AG08396 (cell line): ENCODE measurements at places on chromosomes 1 and 21.

DNA sequence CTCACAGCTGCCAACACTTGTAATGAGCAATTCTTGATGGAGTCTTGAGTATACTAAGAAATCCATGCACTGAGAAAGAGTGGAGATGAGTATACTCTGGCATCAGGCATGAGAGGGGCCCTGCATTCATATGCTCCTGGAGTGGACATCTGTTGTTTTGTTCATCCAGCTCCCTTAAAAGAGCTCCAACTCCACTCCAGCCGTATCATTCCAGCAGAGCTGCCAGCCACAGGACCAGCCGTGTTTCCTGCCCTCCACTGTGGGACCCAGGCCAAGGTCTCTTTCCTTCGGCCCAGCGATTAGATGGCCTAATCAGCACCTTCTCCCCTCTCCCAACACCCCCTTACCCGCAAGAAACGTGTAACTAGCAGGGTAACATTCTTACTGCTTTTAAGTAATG, 144.5 kb downstream of the OMA1 start:
- no peak for DNase-seq

- DNase-seq, result no peak
Observed at GRCh38 chr1:17207540-17207939, 2.6 kb downstream of the PADI1 start.

GRCh38 chr1:153880962-153881361, 41.8 kb downstream of the GATAD2B start:
- peak; percentile 75 for DNase-seq

GRCh38 chr1:33972676-33973395, 109.0 kb downstream of the HMGB4 start:
- no peak for DNase-seq

DNA sequence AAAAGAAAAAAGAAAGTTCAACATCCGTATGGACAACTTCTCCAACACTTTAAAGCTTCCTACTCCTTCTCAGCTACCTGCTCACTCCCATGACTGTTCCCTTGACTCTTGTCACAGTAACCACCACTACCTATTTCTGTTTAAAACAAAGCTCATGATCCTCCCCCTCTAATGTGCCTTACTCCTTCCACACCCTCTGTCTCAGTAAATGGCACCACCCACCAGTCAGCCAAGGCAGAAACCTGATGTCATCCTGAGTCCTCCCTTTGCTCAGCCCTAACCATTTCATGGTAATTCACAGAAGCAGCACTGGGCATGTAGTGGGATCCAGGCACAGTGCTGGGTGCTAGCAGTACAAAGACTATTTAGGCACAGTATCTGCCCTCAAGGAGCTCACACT, 63.0 kb upstream of the PPM1J start:
- no peak for DNase-seq

DNA sequence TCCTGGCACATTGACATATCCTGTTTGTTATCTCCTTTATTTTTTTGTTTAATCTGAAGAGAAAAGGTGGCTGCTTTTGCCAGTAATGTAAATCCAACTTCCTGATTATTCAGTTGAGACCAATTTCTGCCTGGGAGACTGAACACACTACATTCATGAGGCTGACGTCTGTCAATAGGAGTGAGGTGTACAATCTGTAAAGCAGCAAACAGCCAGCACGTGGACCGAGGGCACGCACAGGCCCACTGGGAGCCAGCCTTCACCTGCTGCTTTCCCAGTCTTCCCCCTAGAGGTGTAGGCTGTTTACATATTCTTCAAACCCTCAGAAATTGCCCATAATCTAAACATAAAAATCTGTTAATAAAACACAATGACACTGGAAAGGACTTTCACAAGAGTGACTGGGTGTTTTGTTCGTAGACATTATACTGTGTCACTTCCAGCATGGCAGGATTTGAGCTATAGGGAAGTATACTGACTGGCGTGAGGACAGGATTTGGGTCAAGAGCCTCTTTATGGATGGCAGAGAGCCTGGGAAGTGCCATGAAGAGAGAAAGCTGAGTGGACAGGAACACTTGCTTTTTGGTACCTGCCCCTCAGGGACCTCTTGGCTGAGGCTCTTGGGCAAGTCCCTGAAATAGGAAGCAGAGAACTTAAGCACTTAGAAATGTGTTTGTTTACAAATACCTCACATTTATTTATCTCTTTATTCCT, 552.9 kb upstream of the CAMK1G start:
- no peak for DNase-seq

DNA sequence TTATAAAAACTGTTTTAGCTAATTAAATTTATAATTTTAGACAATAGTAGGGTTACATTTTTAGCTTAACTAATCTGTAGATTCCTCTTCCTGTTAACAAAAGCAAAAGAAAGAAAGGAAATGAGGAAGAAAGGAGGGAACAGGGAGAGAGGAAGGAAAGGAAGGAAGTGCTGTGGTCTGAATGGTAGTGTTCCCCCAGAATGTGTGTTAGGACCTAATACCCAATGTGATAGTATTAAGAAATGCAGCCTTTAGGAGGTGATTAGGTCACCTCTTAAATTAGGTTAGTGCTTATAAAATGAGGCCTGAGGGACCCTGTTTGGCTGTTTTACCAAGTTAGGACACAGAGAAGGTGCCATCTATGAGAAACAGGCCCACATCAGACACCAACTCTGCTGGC, 136.9 kb upstream of the SAMSN1 start:
- DNase-seq, result no peak

- peak; percentile 45 for DNase-seq
Observed at GRCh38 chr1:54474310-54475251, 68.4 kb upstream of the SSBP3 start.

GRCh38 chr21:38822778-38823238, 17.1 kb downstream of the ETS2 start:
- DNase-seq, result no peak

- no peak for DNase-seq
Observed at GRCh38 chr1:7553042-7553690, 217.9 kb upstream of the VAMP3 start.

DNA sequence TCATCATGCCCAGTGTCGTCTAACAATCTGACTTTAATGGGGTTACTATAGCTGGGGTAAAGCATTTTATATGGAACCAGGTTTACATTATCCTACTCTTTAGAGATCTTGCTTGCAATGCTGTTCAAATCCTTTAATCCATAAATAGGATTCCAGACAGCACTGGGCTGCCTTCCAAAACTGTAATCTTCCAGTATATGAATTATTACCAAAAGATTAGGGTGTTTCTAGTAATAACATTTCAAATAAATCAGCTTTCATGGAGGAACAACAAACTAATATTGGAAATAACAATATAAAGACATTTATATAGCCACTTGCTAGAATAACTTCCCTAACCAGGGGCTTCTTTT, 88.6 kb upstream of the PLXNA2 start:
- no peak for DNase-seq

GRCh38 chr1:89382479-89382878, 18.6 kb downstream of the GBP6 start:
- no peak for DNase-seq

- no peak for DNase-seq
Observed at GRCh38 chr1:49351768-49352167, 575.1 kb upstream of the BEND5 start.

- DNase-seq, result no peak
Observed at GRCh38 chr1:3586986-3587759, 24.1 kb downstream of the MEGF6 start.

DNA sequence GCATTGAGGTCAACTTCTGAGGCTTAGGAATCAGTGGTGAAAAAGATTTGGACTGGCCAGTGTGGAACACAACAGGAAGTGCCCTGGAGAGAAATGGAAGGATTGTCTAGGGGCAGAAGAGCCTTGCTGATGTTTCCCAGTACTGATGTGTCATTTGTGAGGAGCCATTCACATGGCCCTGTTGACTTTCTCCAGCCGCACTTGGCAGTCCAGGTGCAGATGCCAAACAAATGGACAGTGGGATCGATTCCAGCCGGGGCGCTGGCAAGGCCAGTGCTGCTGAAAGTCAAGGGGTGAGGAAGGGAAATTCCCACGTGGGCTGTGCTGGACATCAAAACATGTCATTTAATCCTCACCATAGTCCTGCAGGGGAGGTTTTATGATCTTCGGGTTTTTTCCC, 4.9 kb upstream of the TRIM63 start:
- DNase-seq, result no peak

GRCh38 chr1:216665406-216665805, 57.8 kb downstream of the ESRRG start:
- no peak for DNase-seq

GRCh38 chr1:234643111-234643849, 33.3 kb upstream of the IRF2BP2 start:
- DNase-seq, result no peak

- no peak for DNase-seq
Observed at GRCh38 chr1:220511179-220511578, 16.8 kb upstream of the MARK1 start.

- no peak for DNase-seq
Observed at GRCh38 chr1:205091043-205091740, 6.9 kb upstream of the TMEM81 start.

GRCh38 chr1:235006132-235006721, 122.4 kb downstream of the TOMM20 start:
- no peak for DNase-seq

DNA sequence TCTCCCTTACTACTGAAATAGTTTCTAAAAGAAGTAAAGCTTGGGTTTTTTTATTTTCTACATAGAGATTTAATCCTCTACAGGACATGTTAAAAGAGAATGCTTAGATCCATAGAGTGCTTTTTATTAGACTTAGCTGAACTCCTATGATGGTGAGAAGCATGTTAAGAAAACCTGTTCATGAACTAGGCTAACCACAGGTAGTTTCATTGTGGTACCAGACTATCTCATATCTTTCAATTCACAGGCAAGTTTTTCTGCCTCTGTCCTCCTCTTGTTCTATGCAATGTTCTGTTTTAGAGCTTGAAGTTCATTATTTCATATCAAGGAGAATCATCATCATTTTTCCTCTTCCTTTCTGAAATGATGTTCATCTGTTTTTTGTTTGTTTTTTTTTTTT, 65.4 kb downstream of the ELAVL4 start:
- no peak for DNase-seq

DNA sequence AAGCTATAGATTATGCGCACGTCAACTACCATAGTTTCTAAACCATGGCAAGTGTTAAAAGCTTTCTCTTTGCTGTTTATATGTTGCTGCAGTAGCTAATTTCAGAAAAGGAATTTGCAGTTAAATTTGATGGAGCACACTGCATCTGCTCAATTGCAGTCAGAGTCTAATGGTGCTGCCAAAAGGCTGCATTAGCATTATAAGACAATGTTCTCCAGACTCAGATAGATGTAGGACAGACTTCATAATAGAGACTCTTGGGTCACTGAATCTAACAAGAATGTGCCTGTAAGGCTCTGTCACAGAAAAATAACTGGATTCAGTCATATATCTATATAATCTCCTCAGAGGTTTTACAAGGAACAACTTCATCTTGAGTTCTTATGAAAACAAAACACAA, 198.3 kb downstream of the OLFM3 start:
- DNase-seq, result no peak

DNA sequence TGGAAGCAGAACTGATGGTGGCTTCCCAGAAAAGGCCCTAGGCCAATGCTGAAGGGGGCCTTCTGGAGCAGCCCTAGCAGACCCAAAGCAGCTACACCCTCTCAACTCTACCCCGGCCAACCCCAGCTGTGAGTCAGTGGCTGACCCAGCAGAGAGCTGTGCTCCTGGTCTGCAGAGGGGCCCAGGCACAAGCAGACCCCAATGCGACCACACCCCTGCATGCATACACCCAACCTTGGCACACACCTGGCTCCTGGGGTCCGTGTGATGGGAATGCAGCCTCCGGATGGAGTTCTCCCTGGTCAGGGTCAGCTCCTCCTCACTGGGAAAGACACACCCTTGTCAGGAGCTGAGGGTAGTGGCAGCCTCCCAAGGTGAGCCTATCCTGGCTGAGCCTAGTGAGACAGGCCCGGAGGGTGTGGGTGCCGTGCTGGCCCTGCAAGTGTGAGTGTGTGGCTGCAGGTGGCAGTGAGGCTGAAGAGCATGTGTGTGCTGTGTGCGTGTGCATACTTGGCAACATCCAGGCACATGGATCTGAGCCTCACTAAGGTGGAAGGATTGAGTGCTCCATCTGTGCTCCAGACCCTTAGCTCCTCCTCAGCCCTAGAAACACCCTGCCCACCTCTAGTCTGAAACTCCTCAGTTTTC, 3.9 kb upstream of the ARHGAP30 start:
- no peak for DNase-seq

DNA sequence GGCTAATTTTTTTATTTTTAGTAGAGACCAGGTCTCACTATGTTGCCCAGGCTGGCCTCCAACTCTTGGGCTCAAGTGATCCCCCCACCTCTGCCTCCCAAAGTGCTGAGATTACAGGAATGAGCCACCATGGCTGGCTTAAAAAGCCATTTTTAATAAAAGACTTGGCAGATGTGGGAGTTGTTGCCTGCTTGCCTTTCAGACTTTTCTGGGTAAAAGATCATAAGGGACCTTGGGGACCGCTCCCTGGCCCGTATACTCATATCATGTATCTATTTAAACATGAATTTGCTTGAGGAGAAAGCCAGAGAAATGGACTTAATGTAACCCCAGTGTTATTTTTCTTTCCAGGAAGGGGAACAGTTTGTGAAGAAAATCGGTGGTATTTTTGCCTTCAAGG, 23.4 kb upstream of the PODN start:
- DNase-seq, result no peak

DNA sequence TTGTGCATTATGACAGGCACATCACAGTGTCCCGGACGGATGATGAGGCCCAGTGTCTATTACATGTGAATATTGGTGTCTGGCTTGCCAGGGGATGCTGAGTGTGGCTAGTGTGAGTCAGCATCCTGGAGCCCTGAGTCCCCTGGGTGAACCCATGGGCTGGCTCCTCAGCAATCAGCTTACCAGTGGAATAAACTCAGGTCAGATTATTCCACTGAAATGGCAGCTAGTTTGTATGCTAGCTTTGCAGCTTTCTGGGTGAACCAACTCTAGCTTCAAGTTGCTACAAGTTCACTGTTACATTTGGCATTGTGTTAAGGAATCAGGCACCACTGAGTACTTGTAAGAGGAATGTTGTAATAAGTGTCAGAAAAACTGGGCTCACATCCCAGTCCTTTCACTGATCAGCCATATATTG, 23.9 kb upstream of the RPTN start:
- peak; percentile 47 for DNase-seq

- no peak for DNase-seq
Observed at GRCh38 chr1:113036639-113037321, 36.2 kb upstream of the LRIG2 start.

GRCh38 chr1:234716908-234717375, 107.0 kb upstream of the IRF2BP2 start:
- DNase-seq, result no peak

DNA sequence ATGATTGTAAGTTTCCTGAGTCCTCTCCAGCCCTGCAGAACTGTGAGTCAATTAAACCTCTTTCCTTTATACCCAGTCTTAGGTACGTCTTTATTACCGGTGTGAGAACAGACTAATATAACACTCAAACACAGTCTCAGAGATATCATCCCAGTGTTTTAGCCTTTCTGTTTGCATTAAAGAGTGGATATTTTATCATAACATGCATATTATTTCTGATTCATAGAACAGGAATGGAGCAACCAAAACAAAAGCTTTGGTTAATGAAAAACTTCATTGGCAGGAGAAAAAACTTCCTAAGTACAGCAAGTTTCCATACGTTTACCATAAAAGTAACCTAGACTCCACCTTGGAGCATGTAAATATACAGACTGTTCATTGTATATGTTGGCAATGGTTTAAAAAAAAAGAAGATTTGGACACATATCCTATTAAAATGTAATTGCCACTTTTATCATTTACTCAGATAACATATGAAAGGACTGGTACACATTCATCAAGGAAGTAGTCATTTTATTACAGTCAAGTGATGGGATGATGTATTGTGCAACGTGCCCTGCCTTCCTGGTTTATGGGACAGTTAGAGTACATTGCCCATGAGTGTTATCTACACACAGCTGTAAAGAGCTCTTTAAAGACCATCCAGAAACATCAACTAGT, 144.8 kb downstream of the ETS2 start:
- DNase-seq, result no peak
